Stimulated activated naive CD4-positive, alpha-beta T cell (primary cell): ENCODE measurements at places on chromosomes 3 and 15.
A peak's percentile ranks its signal among the peaks of the same experiment; 100 is the strongest.

- DNase-seq = no peak
Measured at GRCh38 chr15:62599791-62600777, 435.0 kb upstream of the C2CD4B start.

- no peak for DNase-seq
Measured at GRCh38 chr3:73509066-73509465, 115.7 kb downstream of the PDZRN3 start.

- no peak for DNase-seq
Measured at GRCh38 chr3:31075876-31076275, 181.4 kb upstream of the GADL1 start.

- DNase-seq = no peak
Measured at GRCh38 chr3:125010393-125010792, 45.4 kb downstream of the HEG1 start.

DNA sequence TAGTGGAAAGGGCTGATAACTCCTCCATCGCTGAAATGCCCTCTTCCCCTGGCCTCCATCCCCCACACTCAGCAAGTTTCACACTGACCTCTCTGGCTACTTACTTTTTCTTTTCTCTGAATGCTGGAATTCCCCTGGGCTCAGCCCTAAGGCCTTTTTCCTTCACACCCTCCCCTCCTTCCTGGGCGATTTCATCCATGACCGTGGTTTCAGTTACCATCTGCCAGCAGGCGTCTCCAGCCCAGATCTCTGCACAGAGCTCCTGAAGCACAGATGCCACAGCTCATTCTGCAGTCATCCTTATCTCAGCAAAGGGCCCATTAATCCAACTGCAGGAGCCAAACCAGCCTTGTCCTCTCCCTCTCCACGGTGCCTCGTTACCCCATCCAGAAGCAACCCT lies 114.0 kb downstream of the RFTN1 start:
- no peak for DNase-seq

- DNase-seq = no peak
Measured at GRCh38 chr3:66012711-66013110, 26.0 kb downstream of the MAGI1 start.

DNA sequence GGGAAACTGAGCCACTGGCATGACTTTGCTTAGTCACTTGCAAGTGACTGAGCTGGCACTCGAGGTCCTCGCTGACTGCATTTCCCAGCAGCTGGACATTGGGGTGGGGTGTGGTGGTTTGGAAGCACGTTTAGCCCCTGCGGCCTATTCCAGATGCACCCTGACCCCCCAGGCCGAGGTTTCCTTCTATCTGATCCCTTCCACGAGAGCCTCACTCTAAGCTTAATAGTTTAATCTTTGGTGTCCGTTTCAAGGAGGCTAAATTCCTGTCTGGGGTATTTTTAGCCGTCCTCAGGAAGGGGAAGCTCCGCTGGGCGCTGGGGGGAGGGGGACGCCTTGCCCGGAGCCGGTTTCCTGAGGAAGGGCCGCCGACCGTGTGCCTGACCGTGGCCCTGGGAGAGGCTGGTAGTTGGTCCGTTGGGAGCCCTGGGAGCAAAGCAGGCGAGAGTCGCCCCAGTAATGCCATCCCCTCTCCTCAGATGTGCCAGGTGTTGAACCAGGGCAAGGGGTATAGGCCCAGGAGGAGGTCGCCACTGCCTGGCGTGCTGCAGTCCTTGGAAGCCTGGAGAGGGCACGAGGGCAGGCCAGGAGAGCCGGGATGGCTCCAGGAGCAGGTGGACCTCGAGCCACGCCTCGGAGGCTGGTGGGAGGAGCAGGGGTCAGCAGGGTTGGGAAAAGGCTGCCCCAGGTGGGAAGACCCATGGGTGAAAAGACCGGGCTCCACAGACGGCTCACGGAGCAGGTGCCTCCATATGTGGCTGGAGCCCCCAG lies 37.2 kb downstream of the IDH2 start:
- no peak for DNase-seq

DNA sequence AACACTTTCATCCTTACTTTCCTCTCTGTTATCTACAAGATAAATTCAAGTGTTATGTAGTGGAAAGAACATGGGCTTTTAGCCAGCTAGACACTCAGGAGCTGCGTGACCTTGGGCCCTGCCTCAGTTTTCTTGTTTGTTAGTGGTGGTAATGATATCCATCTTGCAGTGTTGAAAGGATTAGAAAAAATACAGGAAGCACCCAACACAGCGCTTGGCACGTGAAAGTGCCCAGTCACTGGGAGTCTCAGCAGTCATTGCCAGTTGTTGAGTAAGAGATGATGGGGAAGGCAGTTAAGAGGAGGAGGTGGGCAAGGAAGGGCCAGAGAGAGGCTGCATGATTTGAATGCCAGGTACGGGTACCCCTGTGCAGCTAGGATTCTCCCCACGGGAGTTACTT lies 5.3 kb downstream of the PDIA5 start:
- no peak for DNase-seq

- DNase-seq = no peak
Measured at GRCh38 chr3:107367353-107367752, 9.9 kb upstream of the CCDC54 start.

- DNase-seq = no peak
Measured at GRCh38 chr15:50452927-50453326, 28.7 kb downstream of the USP8 start.

- no peak for DNase-seq
Measured at GRCh38 chr15:94175420-94175819, 55.9 kb upstream of the MCTP2 start.

DNA sequence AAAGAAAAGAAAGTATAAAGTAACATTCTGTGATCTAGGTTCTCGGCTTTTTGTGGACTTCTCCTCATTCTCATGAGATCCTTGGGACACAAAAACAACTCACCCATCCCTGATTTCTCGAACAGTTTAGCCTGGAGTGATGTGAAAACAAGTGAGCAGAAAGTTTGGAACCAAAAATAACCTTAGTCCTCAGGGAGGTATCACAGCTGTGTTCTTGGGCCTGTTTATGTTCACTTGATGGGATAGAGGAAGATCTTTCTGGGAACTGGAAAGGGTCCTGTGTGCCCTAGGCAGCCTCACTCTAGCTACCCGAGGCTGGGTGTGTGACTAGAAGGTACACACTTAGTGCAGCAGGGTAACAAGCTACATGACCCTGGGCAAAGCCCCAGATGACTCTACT lies 308.8 kb upstream of the PDZRN3 start:
- DNase-seq = no peak

- no peak for DNase-seq
Measured at GRCh38 chr3:129822241-129822640, 71.3 kb downstream of the TMCC1 start.

GRCh38 chr3:188916934-188917401 lies 254.8 kb upstream of the TPRG1 start:
- DNase-seq = no peak

- no peak for DNase-seq
Measured at GRCh38 chr3:186496016-186496415, 48.2 kb downstream of the CRYGS start.

DNA sequence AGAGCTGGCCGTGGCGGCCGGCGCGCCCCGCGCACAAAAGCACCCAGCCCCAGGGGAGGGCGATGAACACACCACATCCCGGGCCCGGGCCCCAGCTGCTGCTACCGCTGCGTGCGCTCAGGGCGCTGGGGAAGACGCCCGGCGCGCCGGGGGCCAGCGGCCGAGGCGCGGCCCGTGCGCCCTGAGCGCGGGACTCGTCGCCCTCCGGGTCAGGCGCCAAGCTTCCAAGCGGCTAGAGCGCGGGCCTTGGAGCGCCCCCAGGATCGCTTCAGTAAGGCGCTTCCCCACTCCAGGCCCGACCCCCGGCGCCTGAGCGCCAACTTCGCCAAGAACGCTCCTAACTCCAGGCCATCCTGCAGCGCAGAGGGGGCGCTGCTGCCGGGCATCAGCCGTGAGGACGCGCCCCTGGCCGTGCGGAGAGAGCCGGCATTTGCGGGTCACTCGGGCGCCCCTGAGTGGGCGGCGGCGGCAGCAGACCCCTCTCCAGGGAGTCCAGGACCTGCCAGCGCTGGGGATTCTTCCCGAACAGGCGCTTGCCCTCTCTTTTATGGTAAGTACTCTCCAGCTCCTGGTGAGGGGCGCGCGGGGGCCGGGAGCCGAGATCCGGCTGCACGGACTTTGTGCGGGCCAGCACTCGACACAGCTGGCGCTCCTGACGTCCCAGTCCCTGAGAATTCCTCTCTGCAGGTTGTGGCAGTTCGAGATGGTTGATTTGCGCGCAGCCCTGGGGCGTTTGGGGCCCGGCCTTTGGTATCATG lies 475 bp downstream of the SPSB4 start:
- no peak for DNase-seq

GRCh38 chr15:62324382-62324781 lies 159.3 kb upstream of the C2CD4B start:
- DNase-seq = no peak

DNA sequence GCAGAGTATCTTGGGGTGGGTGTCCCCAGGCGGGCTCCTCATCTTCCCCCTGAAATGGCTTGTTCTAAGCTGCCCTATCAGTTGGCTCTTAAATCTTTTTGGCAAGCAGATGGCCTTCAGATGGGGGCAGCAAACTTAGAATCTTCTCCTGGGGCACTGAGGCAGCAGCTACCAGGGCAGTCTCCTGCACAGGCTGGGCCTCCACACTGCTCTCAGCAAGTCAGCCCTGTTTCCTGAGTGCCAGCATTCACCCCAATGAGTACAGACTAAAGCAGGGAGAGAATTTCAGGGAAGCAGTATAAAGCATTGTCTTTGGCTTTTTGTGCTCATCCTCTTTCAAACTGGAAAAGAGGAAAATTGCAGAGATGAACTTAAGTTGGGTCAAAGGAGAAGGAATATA lies 51.1 kb upstream of the APEH start:
- DNase-seq = no peak

DNA sequence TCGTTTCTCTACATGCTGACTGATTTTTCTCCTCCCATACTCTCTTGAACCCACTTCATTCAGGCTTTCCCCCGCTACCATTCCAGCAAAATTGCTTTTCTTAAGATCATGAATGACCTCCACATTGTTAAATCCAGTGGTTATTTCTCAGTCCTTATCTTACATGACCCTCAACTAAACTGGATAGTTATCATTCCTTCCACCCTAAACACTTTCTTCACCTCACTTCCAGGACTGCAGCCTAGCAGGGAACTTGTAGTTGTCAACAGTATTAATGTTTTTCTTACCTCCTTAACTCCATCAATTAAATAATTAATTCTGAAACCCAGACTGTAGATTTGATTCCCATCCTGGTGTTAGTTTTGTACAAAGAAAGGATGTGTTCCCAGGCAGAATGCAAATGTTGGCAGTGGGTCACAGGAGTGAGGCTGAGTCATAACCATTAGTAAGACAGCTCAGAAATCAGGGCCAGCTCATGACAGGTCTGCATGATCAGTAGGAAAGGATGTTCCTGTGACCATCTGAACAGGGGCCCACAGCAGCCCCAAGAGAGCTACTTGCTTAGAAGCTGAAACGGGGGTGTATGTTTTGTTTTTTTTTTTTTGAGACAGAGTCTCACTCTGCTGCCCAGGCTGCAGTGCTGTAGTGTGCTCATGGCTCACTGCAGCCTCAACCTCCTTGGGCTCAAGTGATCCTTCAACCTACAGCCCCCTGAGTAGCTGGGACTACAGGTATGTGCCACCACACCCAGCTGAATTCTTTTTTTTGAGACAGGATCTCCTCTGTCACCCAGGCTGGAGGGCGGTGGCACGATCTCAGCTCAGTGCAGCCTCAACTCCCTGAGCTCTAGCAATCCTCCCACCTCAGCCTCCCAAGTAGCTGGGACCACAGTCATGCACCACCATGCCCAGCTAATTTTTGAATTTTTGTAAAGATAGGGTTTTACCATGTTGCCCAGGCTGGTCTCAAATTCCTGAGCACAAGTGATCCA lies 9.1 kb downstream of the BCL2L10 start:
- no peak for DNase-seq

- no peak for DNase-seq
Measured at GRCh38 chr3:63390710-63391230, 112.7 kb downstream of the SYNPR start.

DNA sequence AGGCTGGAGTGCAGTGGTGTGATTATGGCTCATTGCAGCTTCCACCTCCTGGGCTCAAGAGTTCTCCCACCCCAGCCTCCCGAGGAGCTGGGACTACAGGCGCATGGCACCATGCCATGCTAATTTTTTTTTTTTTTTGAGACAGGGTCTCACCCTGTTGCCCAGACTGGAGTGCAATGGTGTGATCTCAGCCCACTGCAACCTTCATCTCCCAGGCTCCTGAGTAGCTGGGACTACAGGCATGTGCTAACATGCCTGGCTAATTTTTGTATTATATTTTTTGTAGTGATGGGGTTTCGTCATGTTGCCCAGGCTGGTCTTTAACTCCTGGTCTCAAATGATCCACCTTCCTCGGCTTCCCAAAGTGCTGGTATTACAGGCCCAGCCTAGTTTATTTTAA lies 4.0 kb downstream of the TEX9 start:
- no peak for DNase-seq

DNA sequence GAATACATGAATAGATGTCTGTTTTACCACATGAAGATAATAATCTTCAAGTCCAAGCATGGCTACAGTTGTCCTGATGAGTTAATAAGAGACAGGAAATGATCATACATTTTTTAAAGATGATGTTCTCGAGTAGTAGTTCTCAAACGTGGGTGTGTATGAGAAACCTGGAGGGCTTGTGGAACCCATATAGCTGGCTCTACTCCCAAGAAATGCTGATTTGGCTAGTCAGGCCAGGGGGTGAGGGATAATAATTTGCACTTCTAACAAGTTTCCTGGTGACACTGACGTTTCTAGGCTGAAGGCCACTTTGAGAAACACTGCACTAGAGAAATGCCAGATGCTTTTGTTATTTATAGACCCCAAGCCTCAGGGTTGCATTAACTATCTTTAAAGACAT lies 37.0 kb downstream of the ROPN1B start:
- no peak for DNase-seq

DNA sequence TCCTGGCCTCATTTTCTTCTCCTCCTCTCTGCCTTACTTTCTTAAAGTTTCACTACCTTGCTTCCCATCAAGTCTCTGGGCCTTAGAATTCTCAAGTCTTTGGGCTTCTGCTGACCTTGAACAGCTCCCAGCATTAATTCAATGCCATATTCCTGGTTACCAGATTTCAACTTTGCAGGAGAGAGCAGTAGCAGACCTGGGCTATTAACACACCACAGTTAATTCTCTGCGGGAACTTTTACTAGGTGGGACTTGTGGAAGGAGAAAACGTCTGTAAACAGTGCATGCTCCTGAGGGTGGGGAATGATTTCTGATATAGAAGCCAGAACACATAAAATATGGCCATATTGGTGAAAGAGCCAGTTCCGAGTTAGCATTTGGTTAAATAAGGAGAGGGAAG lies 214.6 kb downstream of the MEIS2 start:
- DNase-seq = no peak

GRCh38 chr15:64010719-64011118 lies 35.6 kb downstream of the DAPK2 start:
- peak; percentile 73 for DNase-seq

DNA sequence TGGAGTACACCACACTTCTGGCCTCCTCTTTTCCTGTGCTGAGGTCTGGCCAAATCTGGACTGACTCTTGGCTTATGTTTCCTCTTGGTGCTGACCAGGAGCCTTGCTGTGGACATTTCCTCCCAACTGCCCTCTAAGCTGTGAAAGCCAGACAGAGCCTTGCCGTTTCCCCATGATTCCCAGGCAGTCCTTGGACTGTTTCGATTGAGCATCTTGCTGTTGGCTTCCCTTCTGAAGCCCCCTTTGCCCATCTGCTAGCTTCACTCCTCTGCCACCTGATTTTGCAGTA lies 110.5 kb downstream of the EPHB1 start:
- DNase-seq = no peak
